ENCODE measurements at places on chromosomes 1 and 21.

DNA sequence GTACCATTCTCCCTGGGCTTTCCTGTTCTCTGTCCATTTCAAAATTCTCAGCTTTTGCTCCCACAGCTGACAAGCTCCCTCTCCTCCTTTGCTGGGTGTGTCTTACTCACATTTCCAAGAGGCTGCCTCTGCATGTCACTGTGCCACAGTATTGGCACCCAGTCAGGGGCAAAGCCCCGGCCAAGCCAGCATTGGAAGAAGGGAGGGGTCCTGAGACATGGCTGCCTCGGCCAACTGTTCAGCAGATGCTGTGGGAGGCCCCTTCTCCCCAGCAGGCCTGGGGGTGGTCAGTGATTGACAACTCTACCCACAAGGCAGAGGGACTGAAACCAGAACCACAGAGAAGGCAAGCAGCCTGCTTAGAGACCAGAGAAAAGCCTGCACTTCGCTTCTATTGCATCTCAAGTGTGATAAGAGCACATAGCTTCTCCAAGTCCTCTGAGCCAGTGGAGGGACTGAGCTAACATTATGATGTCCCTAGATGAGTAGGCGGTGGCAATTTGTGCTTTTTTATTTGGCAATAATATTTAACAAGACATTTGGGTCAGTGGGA, 294.1 kb downstream of the SIPA1L2 start:
- ATAC-seq = no peak

GRCh38 chr1:38546636-38547035, 312.9 kb downstream of the RRAGC start:
- ATAC-seq = no peak

DNA sequence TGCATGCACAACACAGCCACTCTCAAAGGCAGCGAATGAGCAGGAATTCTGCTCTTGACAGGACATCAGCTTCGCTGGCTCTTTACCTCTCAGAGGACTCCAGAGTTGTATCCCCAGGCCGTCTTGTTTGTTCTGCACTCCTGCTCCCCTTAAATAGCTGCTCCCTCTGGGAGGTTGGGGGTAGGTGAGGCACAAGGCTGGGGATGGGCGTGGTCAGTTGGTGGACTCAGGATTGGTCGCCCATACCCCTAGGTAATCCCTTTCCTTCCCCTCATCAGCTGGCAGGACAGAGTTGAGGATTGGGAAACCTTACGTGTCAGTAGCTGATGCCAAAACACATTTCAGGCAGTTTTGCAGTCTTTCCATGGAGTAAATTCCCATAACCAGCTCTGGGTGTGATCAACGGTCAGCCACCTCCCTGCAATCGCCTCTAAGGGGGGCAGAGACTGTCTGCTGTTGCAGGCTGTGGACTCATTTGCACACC, at the start of gene PLA2G2A:
Gene PLA2G2A, minus strand, starts transcription at position 125 of the 484 bp plus-strand sequence. CDS start 845 bp downstream, outside the sequence.
- ATAC-seq = no peak

GRCh38 chr1:198662821-198663220, 24.0 kb downstream of the PTPRC start:
- peak; percentile 23 for ATAC-seq

DNA sequence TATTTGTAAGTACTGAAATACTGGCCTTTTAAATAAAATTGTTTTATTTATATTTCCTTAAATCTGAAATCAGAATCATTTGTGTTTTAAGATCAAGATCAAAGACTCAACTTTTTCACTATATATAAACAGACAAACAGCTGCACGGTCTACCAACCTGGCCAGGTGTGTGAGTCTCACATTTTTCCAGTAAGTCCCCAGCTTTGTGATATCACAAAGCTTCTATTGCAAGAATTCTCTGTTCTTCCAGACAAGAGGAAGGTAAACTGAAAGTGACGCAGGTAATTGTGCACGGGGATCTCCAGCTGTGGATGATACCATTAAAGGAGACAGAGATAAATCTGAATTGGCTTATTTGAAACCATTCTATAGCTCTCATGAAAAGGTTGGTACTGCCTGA, 41.2 kb upstream of the CYP2J2 start:
- ATAC-seq = no peak

DNA sequence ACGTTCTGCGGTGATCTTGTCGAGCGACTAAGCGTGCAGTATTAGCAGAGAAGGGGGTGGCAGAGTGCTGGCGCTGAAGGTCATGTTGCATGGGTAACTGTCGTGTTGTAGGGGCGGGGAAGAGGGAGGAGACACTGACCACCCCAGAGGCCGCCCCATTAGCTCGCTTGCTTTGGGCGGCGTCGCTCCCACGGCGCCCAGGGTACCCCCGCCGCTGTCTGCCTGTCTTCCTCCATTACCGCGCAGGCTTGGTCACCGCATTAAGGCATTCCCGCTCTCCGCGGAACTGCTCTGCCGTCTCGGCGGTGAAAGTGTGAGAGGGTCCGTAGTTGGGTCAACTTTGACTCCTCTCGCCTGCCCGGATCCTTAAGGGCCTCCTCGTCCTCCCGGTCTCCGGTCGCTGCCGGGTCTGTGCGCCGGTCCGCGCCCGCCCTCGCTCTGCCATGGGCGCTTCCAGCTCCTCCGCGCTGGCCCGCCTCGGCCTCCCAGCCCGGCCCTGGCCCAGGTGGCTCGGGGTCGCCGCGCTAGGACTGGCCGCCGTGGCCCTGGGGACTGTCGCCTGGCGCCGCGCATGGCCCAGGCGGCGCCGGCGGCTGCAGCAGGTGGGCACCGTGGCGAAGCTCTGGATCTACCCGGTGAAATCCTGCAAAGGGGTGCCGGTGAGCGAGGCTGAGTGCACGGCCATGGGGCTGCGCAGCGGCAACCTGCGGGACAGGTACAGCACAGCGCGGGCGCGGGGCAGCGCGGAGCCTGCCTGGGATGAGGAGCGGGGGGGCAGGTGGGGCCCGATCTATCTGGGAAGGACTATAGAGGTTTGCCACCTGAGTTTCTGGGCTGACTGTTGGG, at the start of gene MTARC2:
Gene MTARC2, plus strand, starts transcription at position 234 of the 846 bp plus-strand sequence. Its CDS starts 210 bp downstream, at position 444.
- ATAC-seq = peak; percentile 31

- ATAC-seq = peak; percentile 78
Measured at GRCh38 chr1:2300851-2301606, 72.9 kb downstream of the SKI start.

- no peak for ATAC-seq
Measured at GRCh38 chr1:214857716-214858115, 224.8 kb upstream of the KCNK2 start.

GRCh38 chr1:117164209-117164608, 42.7 kb upstream of the TRIM45 start:
- ATAC-seq = no peak

DNA sequence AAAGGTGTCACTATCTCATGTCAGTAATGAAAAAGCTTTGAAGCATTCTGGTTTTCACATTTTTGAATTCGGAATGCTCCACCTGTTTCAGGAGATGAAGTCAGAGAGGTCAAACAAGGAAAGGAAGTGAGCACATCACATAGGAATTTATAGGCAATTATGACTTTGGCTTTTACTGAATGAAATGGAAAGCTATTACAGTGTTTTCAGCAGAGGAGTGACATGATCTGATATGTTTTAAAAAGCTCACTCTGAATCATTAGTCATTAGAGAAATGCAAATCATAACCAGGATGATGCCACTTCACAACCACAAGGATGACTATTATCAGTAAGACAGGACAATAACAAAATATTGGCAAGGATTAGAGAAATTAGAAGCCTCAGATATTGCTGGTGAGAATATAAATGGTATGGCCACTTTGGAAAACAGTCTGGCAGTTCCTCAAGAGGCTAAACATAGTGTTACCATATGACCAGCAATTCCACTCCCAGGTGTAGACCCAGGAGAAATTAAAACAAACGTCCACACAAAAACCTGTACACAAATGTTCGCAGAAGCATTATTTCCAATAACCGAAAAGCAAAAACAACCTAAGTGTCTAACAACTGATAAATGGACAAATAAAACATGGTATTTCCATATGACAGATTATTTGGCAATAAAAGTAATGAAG, 7.5 kb downstream of the TAF1A start:
- ATAC-seq = peak; percentile 51

DNA sequence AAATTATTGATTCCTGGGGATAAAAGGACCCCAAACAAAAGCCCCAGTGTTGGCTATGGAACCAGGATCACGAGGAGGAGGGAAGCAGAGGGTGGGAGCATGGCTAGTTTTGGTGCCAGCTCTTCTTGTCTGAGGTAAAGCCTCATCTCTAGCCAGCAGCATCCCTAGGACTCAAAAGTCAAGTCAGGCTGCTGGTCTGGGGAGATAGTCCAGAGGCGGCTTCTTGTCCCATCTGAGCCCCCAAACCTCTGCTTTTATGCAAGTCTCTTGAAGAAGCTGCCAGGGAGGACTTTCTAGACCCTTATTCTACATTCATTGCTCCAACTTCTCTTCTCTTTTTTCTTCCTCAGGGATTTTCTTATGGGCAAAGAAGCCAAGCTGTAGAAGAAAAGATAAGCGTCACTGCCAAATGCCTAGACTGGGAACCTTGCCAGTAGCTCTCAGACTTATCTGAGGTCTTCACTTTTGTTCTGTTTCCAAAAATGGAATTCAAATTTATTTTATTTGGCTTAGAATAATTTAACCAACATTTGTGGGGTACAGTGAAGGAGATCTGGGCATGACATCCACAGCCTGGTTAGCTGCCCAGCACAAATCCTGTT, 6.9 kb upstream of the ANKRD35 start:
- ATAC-seq = no peak

DNA sequence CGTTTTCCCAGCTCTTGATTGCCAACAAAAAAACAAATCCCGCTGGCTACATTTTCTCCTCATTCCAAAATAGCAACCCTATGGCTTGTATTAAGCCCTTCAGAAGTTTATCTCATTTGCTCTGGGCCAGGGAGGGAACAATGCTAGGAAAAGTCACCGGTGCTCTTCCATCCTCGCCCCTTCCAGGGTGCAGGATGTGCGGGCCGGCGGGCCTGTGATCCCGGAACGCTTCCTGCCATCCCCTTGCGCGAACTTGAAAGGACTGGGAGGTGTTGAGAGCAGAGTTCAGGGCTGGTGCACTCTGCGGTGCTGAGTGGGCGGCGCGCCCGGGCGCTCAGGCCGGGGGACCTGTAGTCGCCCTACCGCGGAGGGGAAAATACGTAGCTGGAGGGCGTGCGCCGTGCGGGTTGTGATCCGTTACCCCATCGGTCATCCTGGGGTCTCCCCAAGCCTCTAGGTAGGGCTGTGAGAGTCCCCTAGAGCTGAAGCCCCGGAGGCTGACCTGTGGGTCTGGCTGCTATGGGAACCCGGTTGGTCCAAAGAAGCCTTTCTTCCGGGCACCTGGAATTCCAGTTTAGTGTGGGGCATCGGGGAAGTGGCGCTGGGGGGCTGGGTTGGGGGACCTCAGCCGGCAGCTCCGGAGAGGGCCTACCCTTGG, 13.1 kb downstream of the NR5A2 start:
- no peak for ATAC-seq

DNA sequence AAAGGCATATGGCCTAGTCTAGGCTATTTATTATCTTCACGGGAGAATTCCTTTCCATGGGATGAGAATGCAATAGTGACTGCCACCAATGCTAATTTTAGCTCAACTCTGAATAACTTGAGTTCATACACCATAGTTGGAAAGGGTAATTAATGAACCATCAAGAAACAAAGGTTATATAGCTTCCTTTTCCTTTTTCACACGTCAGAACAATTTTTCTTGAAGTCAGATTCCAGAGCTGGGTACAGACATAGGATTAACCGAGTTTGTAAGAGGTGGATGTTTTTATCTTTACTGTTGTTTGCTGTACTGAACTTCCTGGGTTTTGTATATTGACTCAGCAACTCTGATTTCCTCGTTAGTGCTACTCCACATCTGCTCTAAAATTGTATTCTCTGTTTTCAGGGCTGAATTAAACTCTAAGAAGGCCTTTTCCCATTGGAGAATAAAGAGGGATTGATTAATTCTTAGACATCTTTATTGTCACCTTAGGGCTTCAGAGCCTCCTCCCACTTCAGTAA, 262.0 kb downstream of the NUF2 start:
- ATAC-seq = no peak

GRCh38 chr21:14591377-14591776, 45.3 kb upstream of the SAMSN1 start:
- ATAC-seq = peak; percentile 57

DNA sequence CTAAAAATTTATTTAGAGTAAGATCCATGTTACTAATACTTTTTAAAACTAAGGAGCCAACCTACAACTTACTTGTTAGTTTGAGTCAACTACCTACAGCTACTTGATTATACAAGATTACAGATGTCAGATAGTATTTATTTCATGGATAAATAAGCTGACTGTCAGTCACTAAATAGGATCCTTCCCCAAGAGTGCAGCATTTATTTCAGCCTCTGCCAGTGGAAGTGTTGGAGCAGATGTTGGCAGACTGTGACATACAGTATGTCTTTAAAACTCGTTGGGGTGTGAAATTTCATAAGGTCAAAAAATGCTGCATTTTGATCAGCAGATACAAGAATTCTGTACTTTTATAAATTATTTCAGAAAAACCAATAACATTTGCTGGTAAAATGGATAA, 156.2 kb downstream of the AKT3 start:
- no peak for ATAC-seq

DNA sequence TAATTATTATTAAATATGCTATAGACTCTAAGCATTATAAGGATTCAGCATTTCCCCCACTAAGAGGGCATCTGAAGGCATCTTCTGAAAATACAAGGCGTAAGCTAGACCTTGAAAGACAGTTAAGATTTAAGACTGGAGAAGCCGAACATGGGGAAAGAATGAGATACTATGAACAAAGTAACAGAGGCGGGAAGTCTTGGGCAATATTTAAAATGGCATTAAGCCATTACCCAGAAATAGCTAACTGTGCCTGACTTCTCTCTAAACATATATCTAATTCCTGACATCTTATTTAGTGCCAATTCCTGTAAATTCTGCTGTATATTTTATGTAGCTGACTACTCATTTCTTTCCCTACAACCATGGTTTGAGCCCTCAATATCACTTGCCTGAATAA, 20.9 kb downstream of the DPH5 start:
- no peak for ATAC-seq

DNA sequence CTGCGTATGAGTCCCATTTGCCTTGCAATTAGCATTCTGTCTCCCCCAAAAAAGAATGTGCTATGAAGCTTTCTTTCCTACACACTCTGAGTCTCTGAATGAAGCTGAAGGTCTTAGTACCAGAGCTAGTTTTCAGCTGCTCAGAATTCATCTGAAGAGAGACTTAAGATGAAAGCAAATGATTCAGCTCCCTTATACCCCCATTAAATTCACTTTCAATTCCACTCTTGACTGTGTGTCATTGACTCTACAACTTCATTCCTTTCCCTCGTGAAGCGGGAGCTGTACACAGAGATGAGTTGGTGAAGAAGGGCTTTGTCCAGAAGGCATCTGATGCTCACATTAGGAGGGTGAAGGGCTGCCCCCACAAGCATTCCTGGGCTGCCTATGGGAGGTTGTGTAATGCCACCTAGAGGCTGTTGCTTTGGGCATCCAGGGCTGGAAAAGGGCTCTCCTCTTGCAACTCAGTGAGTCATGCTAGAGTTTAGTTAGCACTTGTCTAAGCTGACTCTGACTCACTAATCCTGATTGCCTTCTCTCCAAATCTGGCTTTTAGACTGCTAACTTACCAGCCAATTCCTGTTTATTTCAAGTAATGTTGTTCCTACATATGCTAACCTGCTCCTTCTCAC, 1.8 kb downstream of the SPRR1B start:
- no peak for ATAC-seq

- no peak for ATAC-seq
Measured at GRCh38 chr1:216902669-216903381, 179.6 kb upstream of the ESRRG start.
